Frontal cortex (tissue), 4 donors: ENCODE measurements at places on chromosomes 5 and 9.

- no peak for DNase-seq
These were observed 397.9 kb upstream of the PIK3R1 start for GRCh38 chr5:67817652-67818051.

- no peak for DNase-seq
These were observed 6.4 kb downstream of the GRIA1 start for GRCh38 chr5:153496835-153497234.

DNA sequence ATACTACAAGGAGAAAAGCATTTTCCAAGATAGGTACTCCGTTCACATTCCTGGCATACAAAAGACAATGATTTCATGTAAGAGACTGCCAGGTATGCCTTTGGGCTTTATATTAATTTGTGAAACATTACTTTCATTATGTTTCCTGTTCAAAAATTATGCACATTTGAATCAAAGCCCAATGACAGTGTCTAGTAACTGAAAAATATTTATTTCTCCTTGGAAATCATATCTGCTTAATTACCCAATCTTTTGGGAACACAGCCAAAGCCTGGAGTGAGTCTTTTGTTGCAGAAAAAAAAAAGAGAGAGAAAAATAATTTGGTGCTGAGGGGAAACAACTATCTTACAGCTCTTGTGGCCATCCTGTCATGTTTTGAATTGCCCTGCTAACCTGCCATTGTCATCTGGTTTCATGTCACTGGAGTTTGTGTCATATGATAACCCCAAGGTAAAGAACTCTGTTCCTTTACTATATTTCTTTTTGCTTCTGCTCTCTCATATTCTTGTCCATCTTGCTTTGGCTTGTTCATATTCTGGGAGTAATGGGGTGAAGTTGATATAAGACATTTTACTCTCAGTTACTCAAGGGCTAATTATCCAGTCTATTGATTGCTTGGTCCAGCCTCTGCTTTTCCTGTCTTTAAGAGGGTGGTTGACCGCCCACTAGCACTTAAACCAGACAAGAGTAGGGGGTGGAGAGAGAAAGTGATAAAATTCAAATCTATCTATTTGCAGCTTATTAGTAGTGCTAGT is 238.3 kb upstream of the NUDT12 start:
- no peak for DNase-seq

DNA sequence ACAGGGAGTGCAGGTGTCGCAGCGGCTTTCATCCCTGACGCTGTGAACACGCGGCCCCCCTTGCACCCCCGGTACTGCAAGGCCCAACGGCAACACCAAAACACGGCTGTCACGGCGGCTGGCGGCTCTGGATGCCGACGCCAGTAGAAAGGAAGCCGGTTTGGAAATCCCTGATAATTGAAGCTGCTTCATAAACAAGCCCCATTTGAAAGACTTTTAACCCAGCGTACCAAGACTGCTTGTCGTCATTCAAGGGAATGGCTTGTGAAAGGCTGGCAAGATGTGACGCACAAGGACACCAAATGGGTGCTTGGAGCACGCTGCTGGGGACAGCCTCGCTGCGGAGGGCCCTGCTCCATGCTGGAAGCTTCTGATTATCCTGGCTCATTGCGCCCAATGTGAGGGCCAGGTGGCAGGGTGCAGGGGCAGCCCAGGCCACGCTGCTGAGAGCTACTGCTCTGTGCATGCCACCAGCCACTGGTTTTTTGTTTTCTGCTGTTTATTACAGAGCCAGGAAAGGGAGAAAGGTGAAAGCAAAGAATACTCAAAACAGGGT is 63.1 kb downstream of the GTF3C4 start:
- peak; percentile 30 for DNase-seq

GRCh38 chr9:94610181-94610606 is 16.6 kb upstream of the FBP2 start:
- no peak for DNase-seq

DNA sequence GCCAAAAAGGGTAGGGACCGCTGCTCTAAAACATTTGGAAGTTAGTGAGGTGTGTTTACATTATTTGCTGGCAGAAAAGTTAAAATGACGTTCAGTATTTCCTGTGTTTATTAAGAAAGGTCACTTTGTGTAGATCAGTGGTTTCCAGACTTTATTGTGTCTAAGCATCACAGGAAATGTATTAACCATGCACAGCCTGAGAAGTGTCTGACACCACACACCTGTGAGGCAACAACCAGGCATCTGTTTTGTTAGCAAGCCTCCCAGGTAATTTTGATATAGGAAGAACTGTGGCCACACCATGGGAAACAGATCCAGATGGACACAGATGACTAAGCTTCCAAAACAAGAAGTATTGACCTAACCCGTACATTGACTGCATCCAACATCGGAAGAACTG is 12.0 kb downstream of the TTC1 start:
- no peak for DNase-seq

GRCh38 chr5:43390471-43390870 is 21.7 kb downstream of the CCL28 start:
- DNase-seq = no peak

GRCh38 chr9:126146254-126147145 is 180.1 kb upstream of the MVB12B start:
- DNase-seq = no peak

DNA sequence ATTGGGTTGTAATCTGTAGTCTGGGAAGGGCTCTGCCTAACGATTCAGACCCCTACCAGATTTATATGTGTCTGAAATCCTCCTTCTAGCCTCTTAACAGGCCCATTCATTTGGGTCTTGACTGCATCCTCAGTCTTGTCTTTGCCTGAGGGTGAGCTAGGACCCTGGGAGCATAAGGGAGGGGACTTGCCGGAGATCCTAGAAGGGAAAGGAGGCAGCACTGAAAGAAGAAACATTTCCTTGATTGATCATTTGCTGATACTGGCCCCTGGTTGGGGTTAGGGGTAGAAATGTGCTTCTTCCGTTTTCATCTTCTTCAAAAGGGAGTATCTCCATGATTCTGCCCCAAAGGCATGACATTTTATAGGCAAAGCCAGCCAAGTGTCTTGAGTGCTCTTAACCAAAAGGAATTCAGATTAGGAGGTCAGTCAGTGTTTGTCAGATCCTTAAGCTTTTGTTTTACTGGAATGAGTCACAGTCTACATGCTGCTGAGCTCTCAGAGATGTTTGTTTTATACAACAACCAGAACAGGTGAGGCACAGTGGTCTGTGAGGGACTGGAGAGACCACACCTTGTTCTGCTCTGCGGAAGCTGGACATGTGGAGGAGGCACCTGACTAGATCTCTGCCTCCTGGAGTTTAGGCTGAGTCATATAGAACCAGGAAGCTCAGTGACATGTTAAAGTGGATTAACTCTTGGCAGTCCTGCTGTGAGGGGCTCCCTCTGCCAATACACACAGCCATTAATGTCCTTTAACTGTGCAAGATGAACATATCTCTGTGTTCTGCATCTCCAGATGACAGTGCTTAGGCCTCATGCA is 37.7 kb downstream of the PCDHAC2 start:
- no peak for DNase-seq

DNA sequence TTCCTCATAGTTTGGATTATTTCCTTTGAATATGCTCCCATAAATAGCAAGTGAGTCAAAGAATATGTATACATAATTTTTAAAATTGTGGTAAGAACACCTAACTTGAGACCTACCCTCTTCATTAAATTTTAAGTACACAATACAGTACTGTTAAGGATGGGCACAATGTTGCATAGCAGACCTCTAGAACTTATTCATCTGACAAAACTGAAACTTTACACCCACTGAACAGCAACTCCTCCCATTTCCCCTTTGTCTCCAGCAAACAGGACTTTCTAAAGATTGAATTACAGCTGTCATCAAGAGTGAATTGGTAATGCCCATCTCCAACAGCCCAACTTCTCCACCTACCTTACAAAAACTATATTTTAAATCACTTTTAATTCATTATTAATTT is 388.9 kb downstream of the HTR1A start:
- no peak for DNase-seq

- DNase-seq = no peak
These were observed 172.6 kb upstream of the PAPPA start for GRCh38 chr9:115980976-115981375.

- no peak for DNase-seq
These were observed 1380.5 kb upstream of the WWC1 start for GRCh38 chr5:166910995-166911394.

- no peak for DNase-seq
These were observed 15.9 kb downstream of the P4HA2 start for GRCh38 chr5:132211787-132212186.

- DNase-seq = no peak
These were observed 108.7 kb upstream of the IL12B start for GRCh38 chr5:159439002-159439401.

- no peak for DNase-seq
These were observed 214.3 kb downstream of the ARRDC3 start for GRCh38 chr5:91168859-91169258.

DNA sequence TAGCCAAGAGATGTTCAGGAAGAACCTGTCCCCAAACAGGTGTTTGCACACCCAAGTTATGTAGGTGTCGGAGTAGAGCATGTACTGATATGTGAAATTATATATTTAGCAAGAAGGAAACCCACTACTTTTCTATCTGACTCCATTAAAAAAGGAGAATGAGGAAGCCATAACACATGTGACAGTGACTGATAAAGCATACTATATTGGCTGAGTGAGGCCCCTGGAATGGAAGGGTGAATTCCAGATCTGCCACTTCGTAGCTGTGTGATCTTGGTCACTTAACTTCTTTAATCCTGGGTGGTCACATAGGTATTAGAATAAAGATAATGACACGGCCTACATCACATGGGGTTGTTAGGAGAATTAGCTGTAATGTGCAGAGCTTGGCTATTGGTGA is 116.0 kb upstream of the MAN2A1 start:
- DNase-seq = no peak

GRCh38 chr9:109251080-109251775 is 69.6 kb downstream of the EPB41L4B start:
- no peak for DNase-seq

DNA sequence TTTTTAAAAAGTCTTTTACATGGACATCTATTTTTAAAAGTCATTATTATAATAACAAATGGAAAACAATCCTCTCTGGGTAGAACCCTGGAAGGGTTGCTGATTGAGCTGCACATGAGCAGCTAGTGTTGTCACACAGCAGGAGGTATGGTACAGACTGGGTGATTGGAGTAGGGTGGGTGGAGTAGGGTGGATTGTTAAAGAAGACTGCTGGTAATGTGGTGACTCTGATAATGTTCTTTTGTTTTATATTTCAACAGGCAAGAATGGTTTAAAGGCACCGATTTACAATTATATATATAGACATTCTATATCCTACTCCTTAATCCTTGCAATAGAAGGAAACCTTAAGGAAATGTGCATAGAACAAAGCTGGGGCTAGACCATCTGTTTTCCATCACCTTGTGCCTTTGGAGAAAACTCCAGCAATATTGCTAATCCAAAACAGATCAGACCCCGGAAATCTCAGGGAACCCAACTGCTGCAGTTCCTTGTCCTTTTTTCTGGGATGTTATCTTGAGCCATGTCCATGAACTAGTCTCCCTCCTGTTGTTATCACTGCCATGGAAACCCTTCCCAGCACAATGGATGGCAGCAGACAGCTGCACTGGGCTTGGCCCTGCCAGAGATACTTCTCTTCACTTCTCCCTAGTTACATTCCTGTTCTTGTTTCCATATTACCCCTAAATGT is 129.7 kb downstream of the YIPF5 start:
- DNase-seq = no peak

- DNase-seq = no peak
These were observed 61.2 kb downstream of the CMYA5 start for GRCh38 chr5:79750611-79751510.

- no peak for DNase-seq
These were observed 100.4 kb downstream of the C5orf15 start for GRCh38 chr5:133867851-133868545.

- DNase-seq = no peak
These were observed at the start of gene CAPSL for GRCh38 chr5:35938568-35939227. Gene CAPSL, minus strand, starts transcription at chr5:35938622. Its CDS starts 17,502 bp downstream, at chr5:35921120.

GRCh38 chr5:153970496-153970895 is 68.2 kb downstream of the FAM114A2 start:
- no peak for DNase-seq

DNA sequence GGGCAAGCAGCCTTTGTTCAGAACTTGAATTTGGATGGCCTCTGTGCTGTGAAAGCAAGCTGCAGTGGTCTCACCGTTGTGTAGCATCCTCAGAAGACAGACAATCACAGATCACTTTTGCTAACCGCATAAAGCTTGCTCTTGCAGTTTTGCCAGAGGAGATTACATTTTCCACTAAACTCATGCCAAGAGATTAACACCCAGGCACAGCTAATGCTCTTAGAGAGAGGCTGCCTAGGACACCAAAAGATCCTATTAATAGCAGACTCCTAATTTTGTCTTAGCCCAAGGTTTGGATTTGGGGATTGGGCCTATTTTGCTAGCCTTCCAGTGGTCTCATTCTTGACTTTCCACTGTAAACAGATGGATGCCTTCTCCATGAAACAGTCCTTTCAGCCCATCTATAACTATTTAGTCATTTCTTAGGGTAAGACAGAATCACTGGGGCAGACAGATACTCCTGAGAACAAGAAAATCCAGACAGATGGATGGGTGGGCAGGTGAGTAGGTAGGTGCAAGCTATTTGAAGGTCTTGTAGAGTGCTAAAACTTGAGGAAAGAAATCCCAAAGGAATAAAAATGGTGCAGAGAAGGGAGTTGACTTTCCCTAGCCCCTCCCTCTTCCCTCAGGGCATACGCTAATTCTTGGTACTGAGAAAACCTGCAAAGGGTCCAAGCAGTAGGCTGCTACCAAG is 506.2 kb downstream of the SPOCK1 start:
- DNase-seq = no peak

- no peak for DNase-seq
These were observed 220.4 kb upstream of the CD180 start for GRCh38 chr5:67416986-67417385.

DNA sequence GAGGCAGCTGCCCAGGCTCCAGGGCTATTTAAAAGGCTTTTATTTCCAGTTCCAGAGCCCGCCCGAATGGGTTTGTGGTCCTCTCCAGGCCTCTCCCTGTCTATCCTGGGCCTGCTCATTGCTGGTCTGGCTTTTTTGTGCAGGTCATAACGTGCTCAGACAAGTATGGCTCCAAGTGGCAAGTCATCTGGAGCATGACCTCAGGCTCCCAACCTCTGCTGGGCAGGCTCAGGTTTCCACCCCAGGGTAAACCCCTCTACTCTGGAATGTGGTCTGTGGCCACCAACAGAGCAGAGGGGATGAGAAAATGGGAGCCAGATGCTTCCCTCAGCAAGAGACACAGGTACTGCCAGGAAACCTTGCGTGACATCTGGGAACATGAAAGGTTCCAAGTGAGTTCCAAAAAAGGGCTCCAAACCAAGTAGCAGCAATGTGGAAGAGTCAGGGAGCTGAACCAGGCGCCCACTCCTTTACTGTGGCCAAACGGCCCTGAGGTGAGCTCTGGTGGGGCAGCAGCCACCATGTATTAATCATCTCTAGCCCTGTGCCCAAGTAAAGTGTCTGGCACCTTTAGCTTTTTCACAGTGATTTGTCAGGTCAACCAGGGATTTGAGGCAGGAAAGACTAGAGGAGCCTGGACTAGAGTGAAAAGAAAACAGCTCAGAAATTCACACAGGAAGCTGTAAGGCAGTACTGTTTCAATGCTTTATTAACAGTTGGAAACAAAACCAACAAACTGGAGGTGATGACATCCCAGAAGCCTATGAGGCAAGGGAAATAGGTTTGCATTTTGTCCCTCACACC is 25.7 kb downstream of the PCDHGC5 start:
- DNase-seq = no peak
